ENCODE measurements at places on chromosomes 5 and 9. TPM values are rescaled to one million over a fixed set of nuclear protein-coding genes. Genes with fewer than 3 reads are reported as not detected.

The ANKRD33B gene
- 6.9 TPM for total RNA-seq

The FOXI1 gene
- under 0.01 TPM for total RNA-seq

The PCDHGA12 gene
- total RNA-seq = 12.0 TPM

The DNAH5 gene
- 0.96 TPM for total RNA-seq

The TTC16 gene
- total RNA-seq = not detected
